ENCODE measurements at places on chromosomes 4 and X.

GRCh38 chrX:101417981-101418841 is 10.2 kb downstream of the HNRNPH2 start:
- peak; percentile 9 for DNase-seq

- no peak for DNase-seq
These were observed 13.8 kb upstream of the CFAP299 start for GRCh38 chr4:80321776-80322175.

DNA sequence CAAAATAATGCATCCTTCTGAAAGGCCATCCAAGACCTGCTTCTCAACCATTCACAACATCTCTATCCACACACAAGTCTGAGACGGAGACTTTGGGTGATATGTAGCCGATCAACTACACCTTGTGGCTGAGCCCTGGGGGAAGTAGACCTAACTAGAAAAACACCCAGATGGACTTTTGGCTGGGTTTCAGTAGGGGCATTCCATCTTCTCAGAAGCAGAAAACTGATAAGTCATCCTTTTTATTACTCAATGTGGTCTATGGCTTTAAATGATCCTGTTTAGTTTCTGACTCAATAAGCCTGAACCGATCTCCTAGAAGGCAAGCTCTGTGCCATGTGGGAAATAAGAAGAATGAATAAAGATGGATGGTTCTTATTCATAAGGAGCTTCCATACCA is 82.5 kb upstream of the AFF2 start:
- DNase-seq = no peak

DNA sequence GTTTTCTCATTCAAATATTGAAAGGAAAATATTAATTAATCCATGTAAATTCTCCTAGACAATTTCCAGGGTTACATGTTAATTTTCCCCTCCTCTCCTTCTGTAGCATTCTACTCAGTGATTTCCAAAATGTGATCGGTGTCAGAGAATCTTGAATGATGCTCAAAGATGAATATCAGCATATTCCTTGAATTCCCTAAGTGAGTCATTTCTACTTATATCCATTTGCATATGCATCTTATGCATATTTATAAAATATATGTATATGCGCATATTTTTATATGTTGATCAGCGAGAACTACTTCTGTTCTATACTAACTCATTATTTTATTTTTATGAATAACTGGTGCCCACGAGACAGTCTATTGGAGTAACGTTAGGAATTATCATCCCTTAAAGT is 33.9 kb upstream of the GALNTL6 start:
- DNase-seq = no peak

- no peak for DNase-seq
These were observed 823.2 kb downstream of the CCSER1 start for GRCh38 chr4:90950385-90950841.

DNA sequence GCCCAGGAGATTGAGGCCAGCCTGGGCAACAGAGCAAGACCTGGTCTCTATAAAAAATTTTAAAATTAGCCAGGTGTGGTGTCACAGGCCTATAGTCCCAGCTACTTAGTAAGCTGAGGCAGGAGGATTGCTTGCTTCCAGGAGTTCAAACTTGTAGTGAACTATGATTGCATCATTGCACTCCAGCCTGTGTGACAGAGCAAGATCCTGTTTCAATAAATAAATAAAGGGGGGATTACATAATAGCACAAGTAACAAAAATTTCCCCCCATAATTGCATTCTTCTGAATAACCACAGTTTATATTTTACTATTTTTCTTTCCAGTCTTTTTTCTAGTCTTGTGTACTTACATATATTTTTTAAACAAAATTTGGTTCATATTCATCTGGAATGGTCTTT is 135.6 kb downstream of the CHIC2 start:
- DNase-seq = no peak

- DNase-seq = no peak
These were observed 91.0 kb downstream of the ARHGAP24 start for GRCh38 chr4:85565761-85566480.

DNA sequence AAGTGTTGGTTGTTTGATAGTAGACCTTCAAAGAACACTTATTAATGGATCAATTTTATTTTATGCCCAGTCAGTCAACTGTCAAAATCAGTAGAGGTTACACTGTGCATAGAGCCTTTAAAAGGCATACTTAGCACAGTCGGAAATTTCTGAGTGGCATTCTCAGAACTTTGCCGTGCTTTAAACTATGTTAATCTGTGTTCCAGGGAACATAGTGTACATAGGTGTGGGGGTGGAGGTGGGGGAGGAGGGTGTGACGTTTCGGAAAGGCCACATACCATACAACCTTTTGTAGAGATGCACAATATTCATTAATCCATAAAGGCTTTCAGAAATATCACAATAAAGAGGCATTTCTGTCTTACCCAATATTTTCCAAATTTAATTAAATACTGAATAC is 75.8 kb downstream of the RS1 start:
- no peak for DNase-seq

DNA sequence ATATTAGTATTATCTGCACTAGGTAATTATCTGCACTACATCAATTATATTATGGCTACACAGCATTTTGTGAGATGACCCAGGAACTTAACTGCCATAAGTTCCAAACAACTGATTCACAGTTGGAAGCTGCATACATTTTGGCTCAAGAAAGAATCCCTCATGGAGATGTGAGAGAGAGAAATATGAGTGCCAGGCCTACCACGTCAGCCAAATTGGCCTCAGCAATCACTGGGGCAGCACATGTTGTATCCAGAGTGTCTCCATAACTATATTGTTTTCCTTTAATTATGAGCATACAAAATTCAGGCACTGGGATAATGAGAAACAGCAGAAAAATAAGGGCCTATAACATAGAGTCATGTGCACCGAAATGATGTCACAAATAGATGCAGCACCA is 174.2 kb upstream of the DMD start:
- DNase-seq = no peak

DNA sequence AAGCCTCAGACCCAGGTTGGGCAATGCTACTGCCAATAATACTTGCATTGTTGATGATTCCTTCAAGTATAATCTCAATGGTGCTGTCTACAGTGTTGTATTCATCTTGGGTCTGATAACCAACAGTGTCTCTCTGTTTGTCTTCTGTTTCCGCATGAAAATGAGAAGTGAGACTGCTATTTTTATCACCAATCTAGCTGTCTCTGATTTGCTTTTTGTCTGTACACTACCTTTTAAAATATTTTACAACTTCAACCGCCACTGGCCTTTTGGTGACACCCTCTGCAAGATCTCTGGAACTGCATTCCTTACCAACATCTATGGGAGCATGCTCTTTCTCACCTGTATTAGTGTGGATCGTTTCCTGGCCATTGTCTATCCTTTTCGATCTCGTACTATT is 7.4 kb downstream of the LPAR4 start:
- no peak for DNase-seq

GRCh38 chrX:41922431-41923151 is 763 bp downstream of the CASK start:
- no peak for DNase-seq

- no peak for DNase-seq
These were observed 5.7 kb downstream of the SLC6A8 start for GRCh38 chrX:153693216-153694086.

DNA sequence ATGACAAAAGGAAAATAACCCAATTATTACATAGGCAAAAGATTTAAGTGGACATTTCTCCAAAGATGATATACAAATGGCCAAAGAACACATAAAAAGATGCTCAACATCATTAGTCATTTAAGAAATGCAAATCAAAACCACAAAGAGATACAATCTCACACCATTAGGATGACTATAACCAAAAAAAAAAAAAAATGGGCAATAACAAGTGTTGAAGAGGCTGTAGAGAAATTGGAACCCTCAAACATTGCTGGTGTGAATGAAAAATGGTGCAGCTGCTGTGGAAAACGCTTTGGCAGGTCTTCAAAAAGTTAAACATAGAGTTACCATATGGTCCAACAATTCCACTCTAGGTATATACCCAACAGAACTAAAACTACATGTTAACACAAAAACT is 5.6 kb upstream of the PRDX4 start:
- DNase-seq = no peak

GRCh38 chr4:153785910-153786721 is 2.8 kb downstream of the SFRP2 start:
- DNase-seq = no peak

DNA sequence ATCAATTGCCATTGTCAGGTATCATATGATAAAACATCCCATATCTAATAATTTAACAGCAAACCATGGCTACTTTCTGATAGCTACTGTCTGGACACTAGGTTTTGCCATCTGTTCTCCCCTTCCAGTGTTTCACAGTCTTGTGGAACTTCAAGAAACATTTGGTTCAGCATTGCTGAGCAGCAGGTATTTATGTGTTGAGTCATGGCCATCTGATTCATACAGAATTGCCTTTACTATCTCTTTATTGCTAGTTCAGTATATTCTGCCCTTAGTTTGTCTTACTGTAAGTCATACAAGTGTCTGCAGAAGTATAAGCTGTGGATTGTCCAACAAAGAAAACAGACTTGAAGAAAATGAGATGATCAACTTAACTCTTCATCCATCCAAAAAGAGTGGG is 7.0 kb downstream of the NPY5R start:
- DNase-seq = no peak

GRCh38 chr4:141057582-141057981 is 75.7 kb downstream of the RNF150 start:
- no peak for DNase-seq

DNA sequence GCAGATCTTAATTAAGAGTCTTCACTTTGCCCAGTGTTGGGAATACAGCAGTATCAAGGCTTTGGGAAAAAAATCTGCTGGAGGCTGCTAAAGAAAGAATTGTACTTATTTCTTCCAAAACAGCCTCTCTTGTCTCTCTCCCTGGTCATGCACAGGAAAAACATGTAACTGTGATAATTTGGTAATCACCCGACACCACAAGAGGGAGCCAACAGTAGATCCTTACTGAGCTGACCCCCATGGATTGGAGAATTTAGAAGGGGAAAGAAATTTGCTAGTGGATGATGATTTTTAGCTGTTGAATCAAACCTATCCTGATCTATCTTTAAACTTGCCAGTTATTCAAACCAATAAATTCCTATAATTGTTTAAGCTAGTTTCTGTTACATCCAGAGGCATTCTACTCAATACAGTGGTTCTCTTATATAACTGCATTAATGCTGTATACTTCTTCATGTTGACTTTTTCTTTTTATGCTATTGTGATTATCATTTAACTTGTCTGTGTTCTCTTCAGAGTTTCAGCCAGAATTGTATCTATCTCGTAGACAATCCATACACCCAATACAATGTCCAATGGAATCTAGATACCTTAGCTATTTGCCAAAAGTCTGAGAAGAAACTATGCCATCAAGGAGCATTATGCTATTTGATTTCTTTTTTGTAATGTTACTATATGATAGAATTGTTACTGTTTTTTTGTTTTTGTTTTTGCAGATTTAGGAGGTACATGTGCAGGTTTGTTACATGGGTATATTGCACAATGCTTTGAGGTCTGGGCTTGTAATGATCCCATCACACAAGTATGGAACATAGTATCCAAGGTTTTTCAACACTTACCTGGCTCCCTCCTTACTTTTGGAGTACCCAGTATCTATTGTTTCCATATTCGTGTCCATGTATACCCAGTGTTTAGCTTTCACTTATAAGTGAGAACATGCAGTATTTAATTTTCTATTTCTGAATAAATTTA is 31.3 kb upstream of the ARHGEF38 start:
- DNase-seq = no peak

DNA sequence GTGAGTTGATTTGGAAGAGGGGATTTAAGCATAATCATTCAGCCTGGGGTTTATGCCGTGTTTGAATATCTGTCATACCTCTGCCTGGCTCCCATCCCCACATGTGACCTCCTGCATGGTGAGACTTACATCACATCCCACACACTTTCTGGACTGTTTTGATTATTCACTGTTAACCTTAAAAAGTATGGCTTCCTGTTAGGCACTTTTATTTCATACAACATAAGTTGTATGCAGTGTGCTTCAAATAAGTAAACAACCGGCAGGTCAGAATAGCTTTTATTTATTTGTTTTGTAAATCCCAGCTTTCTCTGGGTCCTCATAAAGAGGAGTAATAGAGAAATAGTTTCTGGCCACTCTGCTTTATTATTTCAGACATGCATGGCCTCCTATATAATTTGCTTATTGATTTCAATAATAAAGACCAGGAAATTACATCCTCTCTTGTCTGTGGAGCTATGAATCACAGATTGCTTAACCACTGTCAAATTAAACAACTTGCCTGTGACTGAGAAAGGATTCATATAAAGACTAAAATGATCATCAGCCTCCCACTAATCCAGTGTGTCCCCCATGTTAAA is 376.8 kb upstream of the ZFP42 start:
- DNase-seq = no peak

DNA sequence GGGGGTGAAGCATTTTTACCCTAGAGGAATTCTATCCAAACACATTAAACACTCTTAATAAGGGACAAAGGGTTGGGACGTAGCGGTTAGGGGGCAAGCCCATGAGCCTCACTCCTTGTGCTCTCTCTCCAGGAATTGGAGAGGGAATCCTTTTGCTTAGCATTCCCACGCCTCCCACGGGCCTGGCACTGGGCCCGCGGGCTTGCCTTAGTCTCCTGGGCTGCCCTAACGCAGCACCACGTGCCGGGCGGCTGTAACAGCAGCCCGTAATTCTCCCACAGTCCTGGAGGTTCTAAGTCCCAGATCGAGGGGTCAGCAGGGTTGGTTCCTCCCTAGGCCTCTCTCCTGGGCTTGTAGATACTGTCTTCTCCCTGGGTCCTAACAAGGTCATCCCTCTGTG is 67.5 kb downstream of the TBL1X start:
- no peak for DNase-seq

DNA sequence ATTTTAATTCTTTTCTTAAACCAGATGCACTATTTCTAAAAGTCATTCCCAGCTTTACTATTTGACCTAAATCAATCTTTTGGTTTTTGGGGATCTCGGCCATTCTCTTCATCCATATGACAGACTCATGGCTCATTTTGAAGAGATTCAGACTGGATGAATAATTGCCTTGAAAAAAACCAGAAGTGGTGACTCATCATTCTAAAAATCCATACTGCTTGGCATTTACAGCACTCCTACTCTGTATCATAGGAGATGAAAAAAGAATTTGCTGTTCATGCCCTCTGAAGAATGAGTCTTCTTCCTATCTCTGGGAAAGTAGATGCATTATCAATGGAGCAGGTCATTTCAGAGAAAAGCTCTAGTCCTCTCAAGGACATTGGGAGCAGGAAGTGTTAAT is 220.5 kb upstream of the RPS6KA3 start:
- no peak for DNase-seq

GRCh38 chrX:27575565-27575964 is 14.6 kb upstream of the DCAF8L2 start:
- DNase-seq = no peak

- DNase-seq = no peak
These were observed 565.7 kb downstream of the PPARGC1A start for GRCh38 chr4:23324021-23324690.

DNA sequence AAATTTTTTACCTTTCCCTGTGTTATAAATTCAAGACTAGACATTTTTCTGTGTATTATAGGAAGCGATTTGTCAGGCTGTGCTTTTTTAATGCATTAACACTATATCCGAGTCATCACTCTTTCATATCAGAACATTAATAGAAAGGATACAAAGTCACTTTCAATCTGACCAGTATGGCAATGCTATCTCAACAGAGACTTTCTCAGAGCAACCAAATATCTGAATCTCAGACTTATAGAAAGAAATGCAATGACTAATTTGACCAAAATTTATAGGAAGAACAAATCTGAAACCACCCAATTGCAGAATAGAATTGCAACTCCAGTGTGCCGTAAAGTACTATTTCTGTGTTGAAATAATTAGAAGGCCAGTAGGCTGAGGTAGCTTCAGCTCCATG is 473 bp upstream of the TKTL2 start:
- no peak for DNase-seq

All from T-helper 22 cell (primary cell).